Stimulated activated CD4-positive, alpha-beta T cell treated with anti-CD3 and anti-CD28 coated beads, Interleukin-1b, Interleukin-23, amount 100 ng/mL, for 1 hour (primary cell): ENCODE measurements at places on chromosomes 3 and 15.

DNA sequence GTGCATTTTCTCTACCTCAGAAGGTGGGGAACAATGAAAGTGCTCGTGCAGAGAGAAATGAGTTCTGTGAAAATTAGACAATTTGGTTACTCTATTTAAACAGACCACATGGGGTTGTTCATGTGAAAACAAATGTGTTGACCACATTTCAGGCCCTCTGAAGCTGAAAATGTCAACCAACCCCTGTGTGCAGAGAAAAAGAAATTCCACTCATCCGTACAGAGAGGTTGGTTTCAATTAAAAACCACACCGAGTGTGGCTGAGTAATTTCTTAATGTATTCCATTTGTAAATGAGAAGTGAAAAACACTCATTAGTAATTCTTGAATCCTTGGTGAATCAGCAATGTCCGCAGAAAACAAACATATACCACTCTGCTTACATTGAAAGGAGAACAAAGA lies 46.9 kb upstream of the SLC7A14 start:
- no peak for DNase-seq

GRCh38 chr3:182294696-182295095 lies 498.6 kb upstream of the ATP11B start:
- DNase-seq, result no peak

- DNase-seq, result no peak
These were observed 100.1 kb downstream of the DPH6 start for GRCh38 chr15:35445891-35446290.

GRCh38 chr15:56411122-56411749 lies 46.0 kb downstream of the TEX9 start:
- no peak for DNase-seq

DNA sequence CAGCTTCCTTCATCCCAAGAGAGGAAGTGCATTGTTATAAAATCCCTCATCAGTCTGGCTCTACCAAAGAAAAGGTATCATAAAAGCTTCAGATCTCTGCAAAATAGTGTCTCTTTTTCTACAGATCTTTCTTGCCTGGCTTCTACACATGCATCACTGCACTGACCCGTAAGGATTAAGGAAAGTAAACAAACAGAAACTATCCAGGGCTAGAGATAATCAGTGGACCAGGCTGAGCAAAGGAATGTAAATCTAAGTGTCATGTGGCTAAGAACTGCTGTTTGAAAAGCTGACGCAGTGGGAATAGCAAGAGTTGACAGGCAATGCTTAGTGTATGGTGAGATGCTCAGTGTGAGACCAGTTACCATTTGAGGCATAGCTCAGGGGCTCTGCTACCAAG lies 339.7 kb downstream of the IL5RA start:
- no peak for DNase-seq

GRCh38 chr3:2958551-2958950 lies 151.6 kb downstream of the IL5RA start:
- DNase-seq, result no peak

DNA sequence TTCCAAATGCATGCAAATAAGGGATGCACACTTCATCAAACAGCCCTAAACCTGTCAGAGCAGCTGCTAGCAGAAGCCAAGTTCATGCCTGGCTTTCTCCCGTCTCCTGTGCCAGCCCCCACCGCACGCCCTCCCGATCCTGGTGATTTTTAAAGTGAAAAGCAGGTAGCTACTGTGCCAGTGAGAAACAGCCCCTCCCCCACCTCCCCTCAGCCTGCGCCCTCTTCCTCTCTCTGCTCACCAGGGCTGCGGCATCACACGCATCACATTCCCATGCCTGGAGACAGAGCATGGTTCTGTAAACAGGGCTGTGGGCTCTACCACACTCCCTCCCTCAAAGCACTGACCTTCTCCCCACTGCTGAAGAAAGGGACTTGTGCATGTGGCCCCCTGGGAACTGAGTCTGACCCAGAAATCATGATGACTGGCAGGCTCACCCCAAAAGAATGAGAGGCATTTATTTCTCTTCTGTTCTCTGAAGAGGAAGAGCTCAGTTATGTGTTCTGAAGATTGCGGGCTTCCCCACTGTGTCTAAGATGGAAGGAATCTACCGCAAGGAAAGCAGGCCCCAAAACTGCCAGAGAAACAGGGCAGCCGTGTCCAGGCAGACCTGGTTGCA lies 14.5 kb upstream of the SLC6A1 start:
- no peak for DNase-seq
